BJ (cell line): ENCODE measurements at places on chromosomes 16 and 17. TPM values are rescaled to one million over a fixed set of nuclear protein-coding genes. Genes with fewer than 3 reads are reported as not detected.

GRCh38 chr17:72296456-72296855 is 175.6 kb downstream of the SOX9 start:
- DNase-seq, result no peak

GRCh38 chr17:61427567-61427966 is 24.7 kb upstream of the TBX4 start:
- no peak for DNase-seq

GRCh38 chr17:19558946-19559345 is 25.3 kb downstream of the SLC47A1 start:
- no peak for DNase-seq

DNA sequence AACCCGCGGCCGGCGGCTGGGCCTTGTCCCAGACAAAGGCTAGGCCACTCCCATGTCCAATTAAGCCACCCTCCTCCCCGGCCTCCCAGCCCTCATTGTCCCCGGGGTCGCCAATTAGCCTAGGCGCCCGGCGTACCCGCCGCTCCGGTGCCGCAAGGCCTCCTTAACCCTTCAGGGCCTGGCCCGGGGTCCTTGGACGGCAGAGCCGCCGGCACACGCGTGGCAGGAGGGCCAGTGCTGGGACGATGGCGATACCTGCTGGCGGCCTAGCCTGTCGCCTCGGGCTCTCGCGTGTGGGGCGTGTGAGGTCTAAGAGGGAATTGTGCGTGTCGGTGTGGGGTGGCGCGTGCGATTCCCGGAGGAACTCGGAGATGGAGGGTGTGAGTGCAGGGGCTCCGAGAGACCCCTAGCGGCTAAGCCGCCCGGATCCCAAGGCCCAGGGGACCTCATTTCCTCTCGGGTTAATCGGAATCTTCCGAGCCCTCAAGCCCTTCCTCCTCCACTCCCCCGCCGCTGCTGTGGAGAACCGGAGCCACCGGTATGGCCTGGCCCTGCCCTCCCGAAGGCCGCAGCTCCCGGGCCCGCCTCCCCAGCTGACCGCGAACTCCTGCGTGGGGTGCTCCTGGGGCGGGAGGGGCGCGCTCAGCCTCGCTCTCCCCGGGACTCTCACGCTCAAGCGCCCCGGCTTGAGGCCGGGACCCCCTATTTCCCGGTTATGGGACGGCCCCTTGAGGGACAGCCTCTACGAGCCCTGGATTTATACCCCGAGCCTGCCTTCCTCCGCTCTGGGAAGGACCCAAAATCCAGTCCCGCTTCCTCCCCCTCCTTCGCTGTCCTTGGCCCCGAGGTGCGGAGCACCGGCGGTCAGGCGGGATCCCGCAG is 11.9 kb downstream of the TBX2 start:
- DNase-seq, result no peak

Gene SLC35G6
- not detected in 2 replicates for polyA plus RNA-seq

Gene CDH8
- polyA plus RNA-seq, result 0.06 and 0.13 TPM in 2 replicates
